ENCODE measurements at places on chromosomes 5 and 9. TPM values are rescaled to one million over a fixed set of nuclear protein-coding genes. Genes with fewer than 3 reads are reported as not detected.

DNA sequence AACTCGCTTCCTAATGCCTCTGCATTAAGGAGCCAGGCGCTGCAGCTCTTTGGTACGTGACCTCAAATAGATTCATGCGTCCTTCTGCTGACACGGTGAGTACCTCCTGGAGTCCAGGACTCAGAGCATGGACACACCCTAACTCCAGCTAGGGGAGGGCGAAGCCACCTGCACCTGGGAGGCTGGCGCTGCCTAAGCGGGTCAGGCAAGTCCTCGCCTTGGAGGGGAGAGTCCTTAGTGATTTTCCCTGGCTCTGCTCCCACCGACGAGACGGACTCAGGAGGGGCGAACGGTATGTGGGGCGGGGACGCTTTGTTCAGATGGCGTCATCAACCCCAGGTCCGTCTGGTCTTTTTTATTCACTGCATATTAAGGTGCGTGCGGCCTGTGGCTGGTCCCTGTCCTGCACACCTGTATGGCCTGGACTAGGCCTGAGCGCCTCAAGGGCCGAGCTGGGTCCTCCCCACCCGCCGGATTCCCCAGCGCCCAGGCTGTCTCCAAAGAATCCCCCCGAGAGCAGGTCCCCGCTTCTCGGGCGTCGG, 50.3 kb downstream of the NSUN2 start:
- DNase-seq = peak; percentile 33

The CSNK1A1 gene
- 204 TPM for total RNA-seq

The CNOT8 gene
- 62.4 TPM for total RNA-seq

The SPINK4 gene
- total RNA-seq = not detected
